Lung (tissue), 17 donors: ENCODE measurements at places on chromosomes 2 and 18. TPM values are rescaled to one million over a fixed set of nuclear protein-coding genes. Genes with fewer than 3 reads are reported as not detected.

TFPI gene
- total RNA-seq: 247 TPM

ACADL gene
- total RNA-seq: 27.6 TPM

XDH gene
- total RNA-seq: 0.71 TPM

YPEL5 gene
- total RNA-seq: 154 TPM

DNA sequence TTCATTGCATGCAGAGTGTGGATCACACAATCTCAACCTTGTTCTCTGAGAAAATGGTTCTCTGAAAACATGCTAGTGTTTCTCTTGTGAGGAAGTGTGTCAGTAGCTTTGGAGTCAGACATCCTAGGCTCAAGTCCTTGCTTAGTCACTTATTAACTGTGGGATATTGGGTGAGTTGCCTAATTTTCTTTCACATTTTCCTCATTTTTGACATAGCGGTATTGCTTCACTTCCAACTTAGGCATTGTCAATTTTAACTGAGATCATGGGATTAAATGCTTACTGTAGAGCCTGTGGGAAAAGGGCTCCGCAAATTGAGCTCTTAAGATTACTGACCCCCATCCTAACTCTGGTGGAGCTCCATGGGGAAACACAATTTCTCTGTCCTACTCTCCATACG, 622.2 kb downstream of the CNTNAP5 start:
- no peak for DNase-seq

DNA sequence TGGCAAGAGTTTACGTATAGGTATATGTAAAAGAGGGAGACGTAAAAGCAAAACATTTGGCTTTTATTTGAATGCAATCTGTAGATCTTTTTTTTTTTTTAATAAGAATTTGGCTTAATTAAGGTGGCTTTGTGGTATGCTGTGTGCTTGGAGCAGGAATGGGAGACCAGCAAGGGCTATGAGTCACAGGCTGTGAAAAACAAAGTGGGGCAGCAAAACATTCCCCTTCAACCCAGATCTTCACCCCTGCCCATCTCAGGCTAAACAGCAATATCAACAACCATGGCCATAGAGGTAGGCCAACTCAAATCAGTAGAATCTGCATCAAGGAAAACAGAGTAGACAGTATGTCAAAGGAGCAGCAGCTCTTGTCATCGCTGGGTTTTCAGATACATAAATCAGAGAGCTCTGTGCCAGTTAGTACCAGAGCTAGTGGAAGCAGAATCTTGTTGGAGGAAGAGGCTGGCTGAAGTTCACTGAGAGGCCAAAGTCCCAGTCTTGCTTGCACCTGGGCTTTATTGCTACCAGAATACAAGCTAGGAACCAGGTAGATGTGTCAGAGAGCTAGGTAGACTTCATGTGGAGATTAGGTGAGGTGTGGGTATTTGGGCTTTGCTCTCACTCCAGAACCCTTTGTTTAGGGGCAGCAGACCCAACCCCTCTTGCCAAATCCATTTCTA, 191.5 kb upstream of the FANCL start:
- no peak for DNase-seq

GRCh38 chr2:88071365-88071764, 3.7 kb downstream of the SMYD1 start:
- no peak for DNase-seq

- no peak for DNase-seq
These were observed 679.5 kb downstream of the KCNJ3 start for GRCh38 chr2:155377931-155378444.

GRCh38 chr2:209976698-209977385, 25.6 kb upstream of the RPE start:
- DNase-seq: no peak

DNA sequence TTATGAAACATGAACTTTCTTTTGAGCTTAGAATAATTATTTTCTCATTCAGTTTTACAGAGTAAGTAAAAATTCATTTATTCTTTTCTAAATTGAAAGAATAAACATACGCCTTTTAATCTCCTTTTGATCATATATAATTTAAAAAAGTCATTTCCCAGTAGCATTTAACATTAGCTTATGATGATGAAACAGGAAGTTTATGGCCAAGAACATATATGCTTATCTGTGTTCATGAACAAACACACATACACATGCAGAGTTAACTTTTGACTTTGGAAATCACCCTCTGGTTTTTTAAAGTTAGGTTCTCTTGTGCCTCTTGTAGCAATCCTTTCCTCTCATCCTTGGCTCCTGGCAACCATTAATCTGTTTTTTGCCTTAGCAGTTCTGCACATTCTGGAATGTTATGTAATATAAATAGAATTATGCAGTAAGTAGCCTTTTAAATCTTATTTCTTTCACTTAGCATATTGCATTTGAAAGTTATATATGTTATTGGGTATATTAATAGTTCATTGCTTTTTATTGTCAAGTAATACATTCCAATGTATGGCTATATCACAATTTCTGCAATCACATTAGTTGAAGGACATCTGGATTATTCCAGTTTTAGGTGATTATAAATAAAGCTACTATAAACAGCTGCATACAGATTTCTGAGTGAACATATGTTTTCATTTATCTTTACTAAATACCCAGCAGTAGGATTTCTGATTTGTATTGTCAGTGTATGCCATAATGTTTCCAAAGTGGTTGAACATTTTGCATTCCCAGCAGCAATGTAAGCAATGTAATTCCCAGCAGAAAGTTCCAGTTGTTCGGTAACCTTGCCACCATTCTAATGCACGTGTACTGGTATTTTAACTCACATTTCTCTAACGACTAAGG, 210.3 kb downstream of the ZRANB3 start:
- peak; percentile 52 for DNase-seq

GRCh38 chr2:239012228-239012627, 164.3 kb downstream of the TWIST2 start:
- peak; percentile 4 for DNase-seq

GRCh38 chr2:209610631-209611030, 161.0 kb upstream of the UNC80 start:
- peak; percentile 34 for DNase-seq

DNA sequence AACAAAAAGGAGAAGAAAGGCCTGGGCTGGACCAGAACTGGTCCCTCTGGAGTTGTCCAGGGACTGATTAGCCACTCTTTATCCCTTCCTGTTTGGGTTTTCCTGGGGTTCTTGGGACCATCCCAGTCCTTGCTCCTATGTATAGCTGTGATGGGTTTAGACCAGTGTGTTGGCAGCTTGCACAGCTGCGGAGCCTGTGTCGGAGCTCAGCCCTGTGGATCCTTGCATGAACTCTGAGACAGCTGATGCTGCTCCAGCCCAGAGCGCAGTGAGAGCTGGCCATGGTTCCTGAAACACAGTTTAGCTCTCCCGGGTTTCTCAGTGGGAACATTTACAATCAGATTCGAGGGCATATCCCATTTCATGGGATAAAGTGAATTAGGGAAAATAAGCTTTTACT, 16.9 kb downstream of the IMPA2 start:
- DNase-seq: no peak

GRCh38 chr18:3914833-3915610, 465.1 kb downstream of the TGIF1 start:
- DNase-seq: no peak

DNA sequence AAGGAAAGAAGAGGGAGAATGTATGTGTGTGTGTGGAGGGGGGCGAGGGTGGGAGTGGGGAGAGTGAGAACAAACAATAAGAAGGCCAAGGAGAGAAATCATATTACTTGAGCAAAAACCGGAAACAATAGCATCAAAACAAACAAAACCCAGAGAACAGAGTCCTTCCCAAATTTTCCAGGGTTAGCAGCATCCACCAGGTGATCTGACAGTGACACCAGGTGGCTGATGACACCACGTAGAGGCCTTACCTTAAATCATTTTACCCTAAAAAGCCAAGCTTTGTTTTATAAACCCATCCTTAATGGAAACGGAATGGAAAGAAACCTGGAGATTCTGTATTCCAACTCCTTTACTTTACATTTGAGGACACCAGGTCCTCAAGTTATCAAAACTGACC, 42.9 kb downstream of the CDCA7 start:
- DNase-seq: no peak

- no peak for DNase-seq
These were observed 12.1 kb upstream of the ERCC3 start for GRCh38 chr2:127305990-127306585.

DNA sequence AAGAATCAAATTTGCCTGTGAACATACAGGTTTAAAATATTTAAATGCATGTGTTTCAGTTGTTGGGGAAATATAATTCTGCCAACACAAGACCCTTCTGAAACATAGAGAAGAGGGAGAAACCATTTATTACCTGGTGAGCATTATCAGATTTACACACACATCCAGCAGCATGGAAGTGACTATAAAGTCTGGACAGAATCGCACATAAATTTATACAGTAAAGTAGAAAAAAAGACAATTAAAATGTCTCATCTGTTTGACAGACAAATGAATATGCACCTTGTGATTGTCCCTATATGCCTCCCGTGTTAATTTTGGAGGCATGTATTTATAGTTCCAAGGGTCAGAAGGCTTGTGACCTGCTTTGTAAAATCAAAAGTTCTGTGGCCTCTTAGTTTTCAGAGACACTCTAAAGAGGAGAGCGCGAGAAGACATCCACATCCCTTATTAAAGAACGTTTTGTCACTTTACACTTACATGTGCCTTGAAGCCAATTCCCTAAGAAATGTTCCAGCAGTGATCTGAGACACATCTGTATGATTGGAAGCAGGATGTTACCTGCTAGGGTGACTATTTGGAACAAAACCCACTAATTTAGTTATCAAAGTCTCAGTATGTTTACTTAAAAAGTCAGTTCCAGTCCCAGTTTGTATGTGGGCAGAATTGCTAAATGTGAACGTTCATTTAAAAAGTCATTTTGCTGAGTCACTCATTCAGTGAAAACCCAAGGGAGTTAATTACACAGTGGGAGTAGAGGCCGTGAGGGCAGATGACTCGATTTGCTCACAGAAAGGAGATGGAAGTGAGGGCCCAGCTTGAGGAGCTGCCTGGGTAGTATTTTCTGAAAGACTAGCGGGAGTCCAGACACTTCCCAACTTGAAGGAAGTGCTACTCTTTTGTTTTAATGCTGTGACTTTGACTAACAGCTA, 527.6 kb upstream of the MEX3C start:
- DNase-seq: no peak

DNA sequence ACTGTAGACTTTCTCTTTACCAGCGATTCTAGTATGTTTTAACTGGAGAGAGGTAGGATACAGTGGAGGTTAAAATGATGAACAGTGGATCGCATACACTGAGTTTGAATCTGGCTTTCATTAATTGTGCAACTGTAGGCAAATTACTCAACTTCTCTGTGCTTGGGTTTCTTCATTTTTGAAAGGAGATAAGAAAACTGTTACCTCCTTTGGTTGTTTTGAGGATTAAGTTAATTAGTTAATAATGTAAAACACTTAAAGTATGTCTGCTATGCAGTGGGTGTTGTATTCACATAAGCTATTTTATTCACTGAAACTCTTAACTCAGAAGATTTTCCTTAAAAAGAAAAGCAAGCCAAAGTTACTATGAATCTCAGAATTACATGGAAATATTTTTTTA, 111.8 kb upstream of the CYP20A1 start:
- DNase-seq: no peak
